ENCODE measurements at places on chromosomes 3 and 15. TPM values are rescaled to one million over a fixed set of nuclear protein-coding genes. Genes with fewer than 3 reads are reported as not detected.

TPRG1 gene
- 0.11 TPM for total RNA-seq

CSPG4 gene
- 2.9 TPM for total RNA-seq

MYRIP gene
- total RNA-seq: 0.17 TPM

EXD1 gene
- total RNA-seq: not detected

ADAMTS7 gene
- 10.6 TPM for total RNA-seq

GPX1 gene
- total RNA-seq: 275 TPM

PAK6 gene
- 13.7 TPM for total RNA-seq

CA12 gene
- 202 TPM for total RNA-seq

CNTN3 gene
- 32.7 TPM for total RNA-seq

CHRM5 gene
- under 0.01 TPM for total RNA-seq

XRN1 gene
- 28.0 TPM for total RNA-seq

SELENOS gene
- total RNA-seq: 51.7 TPM

CADPS gene
- total RNA-seq: not detected

TRH gene
- total RNA-seq: not detected

GCNT3 gene
- total RNA-seq: not detected

FMN1 gene
- 6.7 TPM for total RNA-seq

DOCK3 gene
- 0.17 TPM for total RNA-seq

ARNT2 gene
- total RNA-seq: 0.51 TPM

DNASE1L3 gene
- not detected for total RNA-seq

GOLGA8G gene
- not detected for total RNA-seq

GOLGA8H gene
- 0.24 TPM for total RNA-seq

RASA2 gene
- 14.8 TPM for total RNA-seq

VEPH1 gene
- total RNA-seq: 0.83 TPM

SEMA6D gene
- total RNA-seq: 0.35 TPM

SLCO2A1 gene
- total RNA-seq: 2.2 TPM

MNS1 gene
- 2.4 TPM for total RNA-seq

PLA1A gene
- not detected for total RNA-seq

TLE3 gene
- 20.0 TPM for total RNA-seq

RSL24D1 gene
- 124 TPM for total RNA-seq

KLHL40 gene
- total RNA-seq: not detected

SLC22A14 gene
- 0.75 TPM for total RNA-seq

FOXL2NB gene
- total RNA-seq: 0.42 TPM

SMCO1 gene
- not detected for total RNA-seq

EXOG gene
- total RNA-seq: 8.0 TPM

ARHGEF26 gene
- total RNA-seq: 12.2 TPM

ZDHHC3 gene
- total RNA-seq: 106 TPM

GOLIM4 gene
- total RNA-seq: 31.7 TPM

CCDC33 gene
- total RNA-seq: not detected

ZBTB47 gene
- total RNA-seq: 8.2 TPM

Data from mammary epithelial cell (primary cell).